ENCODE measurements at places on chromosomes 11 and 22.

DNA sequence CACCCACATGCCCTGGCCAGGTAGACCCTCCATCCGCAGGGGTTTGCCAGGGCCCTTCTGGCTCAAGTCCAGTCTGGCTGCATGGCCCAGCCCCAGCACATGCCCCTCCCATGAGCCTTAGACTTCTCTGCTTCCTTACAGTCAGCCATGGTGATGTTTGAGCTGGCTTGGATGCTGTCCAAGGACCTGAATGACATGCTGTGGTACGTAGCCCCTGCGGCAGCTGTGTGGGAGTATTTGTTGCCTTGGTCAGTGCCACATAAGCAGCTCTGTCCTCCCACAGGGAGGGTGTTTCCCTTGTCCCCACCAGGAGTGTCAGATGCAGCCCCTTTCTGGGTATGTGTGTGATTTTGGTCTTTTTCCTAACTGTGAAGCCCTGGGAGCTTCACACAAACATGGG is 17.5 kb downstream of the CDC45 start:
- no peak overlapping the region for H3K27ac ChIP-seq
- peaks cover under 1% of the 10 kb centered on the region for H3K36me3 ChIP-seq
- no peak for DNase-seq
- H3K4me1 ChIP-seq: no peaks in the 10 kb centered on the region

GRCh38 chr11:117238221-117238620 is 5.8 kb downstream of the RNF214 start:
- peaks cover 4% of the 10 kb centered on the region for H3K36me3 ChIP-seq
- H3K27me3 ChIP-seq: no peaks in the 10 kb centered on the region
- no peaks in the 10 kb centered on the region for H3K4me1 ChIP-seq
- no peak for DNase-seq

GRCh38 chr22:24822471-24822870 is 16.5 kb downstream of the SGSM1 start:
- peaks cover 19% of the 10 kb centered on the region for H3K4me1 ChIP-seq
- no peak overlapping the region for H3K4me3 ChIP-seq
- H3K27ac ChIP-seq: no peak overlapping the region
- no peak for DNase-seq
- H3K27me3 ChIP-seq: peaks cover 71% of the 10 kb centered on the region
- H3K36me3 ChIP-seq: no peaks in the 10 kb centered on the region

GRCh38 chr22:45224988-45225731 is 15.5 kb downstream of the KIAA0930 start:
- no peaks in the 10 kb centered on the region for H3K27me3 ChIP-seq
- no peak for DNase-seq
- peaks cover 24% of the 10 kb centered on the region for H3K4me1 ChIP-seq

DNA sequence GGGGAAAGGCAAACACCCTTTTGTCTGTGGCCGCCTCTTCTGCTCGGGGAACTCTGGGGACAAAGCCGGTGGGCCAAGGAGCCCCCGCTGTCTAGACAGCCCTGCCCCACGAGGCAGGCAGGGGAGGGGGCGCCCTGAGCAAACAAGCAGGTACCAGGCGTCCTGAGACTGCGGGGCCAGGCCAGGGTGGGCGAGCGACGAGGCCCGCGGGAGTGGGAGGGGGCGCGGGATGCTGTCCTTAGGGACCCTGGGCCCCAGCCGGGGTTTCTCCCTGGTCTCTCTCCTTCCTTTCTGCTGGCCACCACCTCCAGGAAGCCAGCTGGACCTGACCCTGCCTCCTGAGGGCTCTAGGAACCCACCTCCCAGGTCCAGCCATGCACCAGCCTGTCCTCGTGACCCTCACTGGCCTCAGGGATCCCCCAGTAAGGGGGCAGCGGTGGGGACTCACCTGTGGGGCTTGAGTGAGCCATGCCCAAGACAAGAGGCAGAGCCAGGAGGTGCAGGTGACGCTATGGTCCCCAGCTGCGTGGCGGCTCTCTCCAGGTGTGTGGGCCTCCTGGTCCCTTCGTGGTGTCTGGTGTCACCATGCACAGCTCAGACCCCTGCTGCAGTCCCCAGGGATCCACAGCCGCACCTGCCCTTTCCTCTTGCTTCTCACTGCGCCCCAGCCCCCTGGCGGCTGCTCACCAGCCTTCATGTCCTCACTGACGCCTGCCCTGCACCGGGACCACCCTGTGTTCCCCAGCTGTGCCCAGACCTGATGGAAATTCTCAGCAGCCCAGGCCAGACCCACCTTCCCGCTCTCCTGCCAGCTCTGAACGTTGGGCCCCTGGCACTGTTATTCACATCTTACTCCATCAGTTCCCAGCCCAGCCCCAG is 26.5 kb upstream of the MUC5AC start:
- no peaks in the 10 kb centered on the region for H3K27me3 ChIP-seq
- H3K36me3 ChIP-seq: peaks cover 4% of the 10 kb centered on the region
- no peak for DNase-seq
- H3K27ac ChIP-seq: no peak overlapping the region
- no peaks in the 10 kb centered on the region for H3K4me1 ChIP-seq
- no peak overlapping the region for H3K4me3 ChIP-seq

- no peak overlapping the region for H3K4me3 ChIP-seq
- H3K36me3 ChIP-seq: peaks cover 17% of the 10 kb centered on the region
- DNase-seq: no peak
- H3K4me1 ChIP-seq: peaks cover 28% of the 10 kb centered on the region
- H3K27ac ChIP-seq: peak overlapping the region; percentile 40
- peaks cover 50% of the 10 kb centered on the region for H3K27me3 ChIP-seq
These were observed 11.5 kb downstream of the C1QTNF6 start for GRCh38 chr22:37176464-37177061.
